NCI-H524 (cell line): ENCODE measurements at places on chromosomes 1 and 21.
A peak's percentile ranks its signal among the peaks of the same experiment; 100 is the strongest.

DNA sequence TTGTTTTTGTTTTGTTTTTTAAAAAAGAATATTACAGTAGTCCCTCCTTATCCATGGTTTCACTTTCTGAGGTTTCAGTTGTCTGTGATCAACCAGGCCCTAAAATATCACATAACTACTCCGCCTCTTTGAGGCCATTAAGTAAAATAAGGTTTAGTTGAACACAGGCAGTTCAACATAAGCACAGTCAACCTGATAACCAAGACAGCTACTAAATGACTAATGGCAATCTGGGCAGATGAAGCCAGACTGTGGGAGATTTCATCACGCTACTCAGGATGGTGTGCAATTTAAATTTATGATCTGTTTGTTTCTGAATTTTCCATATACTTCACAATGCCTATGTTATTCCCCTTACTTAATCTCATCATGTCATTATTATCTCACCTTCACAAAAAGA is 30.1 kb downstream of the LDLRAD1 start:
- DNase-seq = no peak

- no peak for DNase-seq
These were observed 69.1 kb upstream of the JUN start for GRCh38 chr1:58852731-58853485.

DNA sequence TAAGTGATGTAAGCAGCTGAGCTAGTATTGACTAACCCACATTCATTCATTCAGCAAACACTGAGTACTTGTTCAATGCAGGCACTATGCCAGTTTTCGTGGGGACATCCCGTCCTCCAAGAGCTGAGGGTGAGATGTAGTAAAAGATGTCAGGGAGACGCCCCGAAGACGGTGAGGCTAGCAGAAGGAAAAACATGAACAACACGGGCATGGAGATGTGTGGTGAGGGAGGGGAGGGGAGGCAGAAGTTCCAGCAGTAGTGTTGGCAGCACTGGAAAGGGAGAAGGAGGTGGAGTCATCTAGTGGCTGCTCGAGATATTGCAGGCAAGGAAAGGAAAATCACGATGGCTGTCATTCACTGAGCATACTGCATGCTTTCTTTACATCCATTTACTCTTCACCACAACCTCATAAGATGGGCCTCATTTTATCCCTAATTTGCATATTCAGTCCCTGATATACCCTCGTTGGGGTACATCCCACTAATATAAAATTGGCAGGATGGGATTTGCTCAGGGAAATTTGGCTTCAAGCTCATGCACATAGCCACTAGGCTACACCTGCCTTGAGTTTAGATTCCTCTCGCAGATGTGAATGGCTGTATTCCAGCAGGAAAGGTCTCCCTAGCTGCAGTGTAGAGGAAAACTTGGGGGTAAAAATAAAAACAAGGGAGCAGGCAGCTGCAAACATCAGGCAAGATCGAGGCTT is 14.5 kb downstream of the PDZK1IP1 start:
- DNase-seq = peak; percentile 42

DNA sequence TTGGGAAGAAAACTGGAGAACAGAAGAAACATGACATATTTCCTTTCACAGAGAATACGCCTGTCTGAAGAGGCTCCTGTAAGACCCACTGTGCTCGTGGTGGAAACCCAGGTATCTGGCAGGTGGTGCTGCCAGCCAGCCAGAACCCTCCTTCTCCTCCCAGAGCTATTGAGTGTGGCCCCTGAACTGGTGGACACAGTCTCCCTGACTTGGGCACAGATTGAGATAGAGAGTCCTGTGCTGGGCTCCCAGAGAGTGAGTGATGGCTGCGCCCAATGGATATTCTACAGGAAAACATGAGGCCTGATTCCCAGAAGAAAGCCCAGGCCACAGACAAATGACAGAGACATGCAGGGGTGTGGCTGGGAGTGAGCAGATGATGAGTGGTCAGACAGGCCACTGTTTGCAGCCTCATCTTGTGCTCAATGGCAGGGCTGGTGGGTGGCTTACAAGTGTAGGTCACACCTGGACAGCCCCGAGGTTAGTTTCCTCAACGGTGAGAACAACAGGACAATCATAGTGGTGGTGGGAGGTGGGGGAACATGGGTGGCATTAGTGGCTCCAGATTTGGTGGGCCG is 127.9 kb downstream of the PTPRU start:
- DNase-seq = no peak

DNA sequence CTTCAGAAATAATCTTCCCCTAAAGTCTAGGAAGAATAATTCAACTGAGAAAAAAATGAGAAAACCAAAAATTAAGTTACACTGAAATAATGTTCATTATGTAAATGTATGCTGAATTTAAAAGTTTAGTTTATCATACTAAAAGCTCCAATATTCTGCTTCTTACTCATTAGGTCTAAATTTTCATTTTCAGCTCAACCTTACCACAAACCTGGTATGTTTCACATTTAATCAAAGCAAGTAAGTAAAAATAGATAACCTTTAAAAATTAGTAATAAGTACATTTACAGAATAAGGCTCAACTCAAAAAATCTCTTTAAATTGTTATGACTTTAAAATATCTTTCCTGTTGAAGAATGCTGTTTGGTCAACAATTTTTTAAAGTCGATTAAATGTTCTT is 15.0 kb downstream of the BTG3 start:
- DNase-seq = no peak

DNA sequence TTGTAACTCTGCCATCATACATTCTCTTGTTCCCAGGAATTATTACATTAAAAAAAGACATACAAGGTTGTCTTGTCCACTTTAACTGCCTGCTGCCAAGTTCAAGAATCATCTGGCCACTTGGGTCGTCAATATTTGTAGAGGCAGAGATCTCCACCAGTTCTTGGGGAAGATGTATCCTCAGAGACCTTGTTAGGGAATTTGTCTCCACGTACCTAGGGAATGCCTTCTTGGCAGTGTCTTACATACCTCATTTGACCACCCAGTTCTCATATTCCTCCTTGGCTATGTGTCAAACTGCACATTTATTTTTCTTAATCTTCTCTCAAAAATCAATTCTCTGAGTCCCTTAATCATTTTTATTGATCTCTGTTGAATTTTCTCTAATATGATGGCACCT is 266.0 kb downstream of the SPATA17 start:
- DNase-seq = no peak

GRCh38 chr1:71228742-71229365 is 148.0 kb upstream of the ZRANB2 start:
- no peak for DNase-seq

DNA sequence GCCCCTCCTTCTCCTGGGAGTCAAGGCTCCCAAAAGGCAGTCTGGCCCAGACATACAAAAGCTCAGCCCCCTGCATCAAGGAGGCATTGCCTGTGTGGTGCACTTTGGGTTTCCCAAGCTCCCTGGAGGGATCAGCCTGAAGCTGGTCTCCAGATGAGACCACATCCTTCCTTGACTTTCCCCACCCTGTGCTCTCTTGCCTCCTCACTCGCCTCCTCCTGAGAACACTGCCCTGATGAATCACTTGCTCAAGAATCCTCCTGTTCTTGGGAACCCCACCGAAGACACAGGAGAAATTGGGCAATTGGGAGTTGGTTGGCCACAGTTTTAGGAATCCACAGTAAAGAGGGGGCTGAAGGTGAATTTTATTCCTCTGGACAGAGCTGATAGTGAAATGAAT is 34.8 kb upstream of the LYST start:
- no peak for DNase-seq

GRCh38 chr1:40668769-40669525 is 3.5 kb upstream of the RIMS3 start:
- DNase-seq = peak; percentile 50

GRCh38 chr1:28309702-28310101 is 19.1 kb upstream of the MED18 start:
- DNase-seq = peak; percentile 76

GRCh38 chr1:176517484-176517883 is 54.5 kb downstream of the PAPPA2 start:
- no peak for DNase-seq
